NCI-H1436 treated with DMSO at 0.1 percent for 48 hours (cell line): ENCODE measurements at places on chromosomes 2 and 18.

DNA sequence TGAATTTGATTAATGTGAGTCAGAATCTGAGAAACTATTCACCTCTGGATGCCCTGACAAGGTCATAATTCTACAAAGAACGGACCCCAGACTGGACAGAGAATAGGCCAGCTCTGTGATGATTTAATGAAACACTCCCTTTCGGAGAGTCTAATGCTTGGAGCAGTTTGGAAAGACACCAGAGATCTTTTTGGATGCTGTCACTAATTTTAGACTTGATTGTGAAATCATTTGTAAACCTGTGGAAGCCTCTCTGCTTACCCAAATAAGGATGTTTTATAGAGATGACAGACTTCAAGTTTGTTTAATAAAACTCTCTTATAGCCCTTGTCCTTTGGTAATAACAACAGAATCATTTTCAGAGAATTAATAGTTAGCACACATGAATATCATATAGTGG is 83.5 kb downstream of the MYL12B start:
- DNase-seq: no peak

- DNase-seq: no peak
Measured at GRCh38 chr2:155178921-155179320, 480.4 kb downstream of the KCNJ3 start.

- DNase-seq: no peak
Measured at GRCh38 chr2:229855116-229855515, 66.7 kb downstream of the TRIP12 start.

- no peak for DNase-seq
Measured at GRCh38 chr18:63325086-63325686, 5.6 kb upstream of the BCL2 start.

DNA sequence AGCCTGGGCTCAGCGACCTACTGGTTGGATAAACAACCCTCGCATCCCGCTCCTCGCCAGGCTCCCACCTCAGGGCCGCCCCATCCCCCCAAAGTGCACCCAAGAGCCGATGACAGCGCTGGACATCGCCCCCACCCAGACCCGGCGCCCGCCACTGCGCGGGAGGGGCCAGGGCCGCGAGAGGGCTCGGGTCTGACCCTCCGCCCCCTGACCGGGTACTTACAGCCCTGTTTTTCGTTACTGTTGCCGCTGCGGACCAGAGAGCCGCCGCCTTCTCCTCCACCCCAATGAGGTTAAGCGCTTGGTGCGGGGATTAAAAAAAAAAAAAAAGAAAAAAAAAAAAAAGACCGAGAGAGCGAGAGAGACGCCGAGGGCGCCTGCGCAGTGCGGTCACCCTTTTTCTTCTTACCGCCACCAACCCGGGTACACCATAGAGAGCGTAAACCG is at the start of gene CLASP1:
TSS of gene CLASP1 (minus strand) at position 314 of the 447 bp plus-strand sequence. CDS start 43,567 bp downstream, outside the sequence.
- no peak for DNase-seq

DNA sequence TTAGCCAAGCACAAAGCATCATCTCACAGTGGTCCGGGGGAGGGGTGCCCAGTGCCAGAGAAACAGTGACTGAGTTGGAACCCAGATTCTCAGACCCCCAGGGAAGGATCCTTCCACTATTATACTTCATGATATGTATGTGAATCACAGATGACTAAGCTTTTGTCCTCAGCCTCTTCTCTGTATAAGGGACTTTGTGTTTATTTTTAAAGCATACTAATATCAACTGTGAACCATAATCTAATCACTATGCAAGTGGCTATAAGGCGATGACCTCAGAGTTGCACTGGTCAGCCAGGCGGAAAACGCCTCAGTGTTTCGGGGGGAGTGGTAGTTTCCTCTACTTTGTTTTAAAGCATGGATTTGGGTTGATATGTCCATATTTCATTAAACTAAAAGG is 160.4 kb upstream of the TMEM200C start:
- DNase-seq: no peak

- DNase-seq: no peak
Measured at GRCh38 chr2:240170883-240171282, 30.4 kb upstream of the OTOS start.

GRCh38 chr2:5060956-5061355 is 631.2 kb upstream of the SOX11 start:
- DNase-seq: no peak

DNA sequence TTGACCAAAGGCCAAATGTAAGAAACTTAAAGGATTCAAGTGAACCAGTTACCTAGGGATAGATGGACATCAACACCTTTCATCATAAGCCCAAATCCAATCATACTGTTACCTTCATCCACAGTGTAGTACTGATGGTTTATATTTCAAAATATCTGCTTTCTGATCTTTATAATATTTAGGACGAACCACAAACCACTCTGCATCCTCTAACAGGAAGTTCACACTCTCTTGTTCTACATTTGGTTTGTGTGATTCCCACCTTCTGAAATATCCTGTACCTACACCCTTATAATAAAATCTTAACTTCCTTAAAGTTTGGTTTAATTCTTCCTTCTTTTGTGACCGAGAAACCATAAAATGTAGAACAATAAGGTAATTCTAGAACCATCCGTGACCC is 535.7 kb upstream of the CHAC2 start:
- no peak for DNase-seq

DNA sequence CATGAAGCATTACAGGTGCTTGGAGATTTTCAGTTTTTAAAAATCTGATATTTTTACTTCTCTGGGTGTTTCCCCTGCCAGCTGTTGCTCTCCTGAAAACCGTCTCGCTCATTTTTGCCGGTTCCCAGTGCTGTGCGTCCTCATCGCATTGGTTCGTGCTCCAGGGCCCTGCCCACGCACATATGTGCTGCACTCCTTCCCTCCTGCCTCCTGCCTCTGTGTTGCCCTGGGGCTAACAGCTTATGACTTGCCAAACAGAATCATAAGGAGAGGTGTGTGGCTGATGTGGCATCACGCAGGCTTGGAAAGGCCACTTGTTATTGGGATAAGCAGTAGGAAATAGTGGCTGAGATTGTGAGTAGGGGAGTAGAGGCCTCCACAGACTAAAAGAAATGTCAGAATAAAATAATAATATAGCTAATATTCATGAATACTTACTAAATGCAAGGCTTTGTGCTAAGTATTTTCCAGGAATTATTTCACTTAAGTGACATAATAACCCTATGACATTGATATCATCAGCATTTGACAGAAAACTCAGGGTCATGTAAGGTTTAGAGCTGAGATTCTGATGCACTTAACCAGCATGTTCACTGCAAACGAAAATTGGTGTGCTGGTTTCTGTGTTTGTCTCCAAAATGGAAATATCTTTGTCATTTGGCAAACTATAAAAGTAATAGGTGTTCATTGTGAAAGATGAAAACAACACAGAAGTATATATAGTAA is 53.5 kb downstream of the SLC4A1AP start:
- no peak for DNase-seq

DNA sequence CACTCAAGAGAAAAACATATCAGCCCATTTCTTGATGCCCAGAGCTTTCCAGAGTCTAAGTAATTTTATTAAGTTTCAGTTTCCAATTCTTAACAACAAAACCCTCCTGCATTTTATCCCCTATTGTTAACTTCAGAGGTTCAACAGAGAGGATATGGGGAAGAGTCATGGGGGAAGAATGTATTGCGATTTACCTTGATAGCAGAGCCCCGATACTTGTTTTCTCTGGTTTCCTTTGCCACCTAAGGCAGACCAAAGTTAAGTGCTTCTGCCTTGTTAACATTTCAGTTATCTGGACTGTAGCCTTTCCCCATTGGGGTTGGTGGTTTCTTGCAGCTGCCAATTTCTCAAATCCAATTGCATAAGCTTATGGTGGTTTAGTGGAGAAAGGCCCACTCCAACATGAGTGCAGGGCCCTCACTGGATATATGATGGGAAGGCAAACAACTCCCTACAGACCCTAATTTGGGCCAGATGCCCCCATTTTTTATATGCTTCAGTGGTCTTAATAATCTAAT is 82.0 kb upstream of the ITGB6 start:
- no peak for DNase-seq

- DNase-seq: no peak
Measured at GRCh38 chr18:75728621-75729020, 301.1 kb upstream of the SMIM21 start.

DNA sequence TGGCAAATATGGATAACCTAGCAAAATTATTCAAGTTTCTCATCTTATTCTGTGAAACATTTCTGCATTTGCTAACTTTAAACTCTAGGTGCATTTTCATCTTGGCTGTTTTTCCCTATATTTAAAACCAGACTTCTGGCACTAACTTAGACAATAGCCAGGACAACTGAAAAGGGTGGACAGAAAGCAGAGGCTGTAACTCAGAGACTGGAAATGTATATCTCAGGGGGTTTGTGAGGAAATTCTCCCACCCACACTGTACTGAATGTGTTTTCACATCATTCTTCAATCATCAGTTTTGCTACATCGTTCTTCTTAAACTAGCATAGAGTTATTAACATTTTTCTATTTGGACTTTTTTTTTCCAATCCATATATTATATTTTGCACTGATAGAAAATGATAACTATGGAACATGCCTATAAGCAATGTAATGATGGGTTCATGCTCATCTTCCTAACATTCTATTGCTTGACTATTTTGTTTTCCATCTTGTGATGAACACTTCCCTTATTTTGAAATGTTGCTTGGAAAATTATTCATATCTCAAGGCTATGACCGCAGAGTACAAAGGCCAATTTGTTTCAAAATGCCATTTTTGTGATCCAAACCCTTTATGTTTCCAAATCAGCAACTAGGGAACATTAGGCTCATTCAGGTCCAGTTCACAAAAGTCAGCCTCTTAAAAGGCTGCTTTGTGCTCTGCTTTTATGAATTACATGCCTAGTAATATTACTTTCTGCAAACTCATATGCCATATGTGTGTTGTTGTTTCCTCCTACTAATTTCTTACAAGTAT is 125.8 kb upstream of the CDH19 start:
- DNase-seq: no peak

DNA sequence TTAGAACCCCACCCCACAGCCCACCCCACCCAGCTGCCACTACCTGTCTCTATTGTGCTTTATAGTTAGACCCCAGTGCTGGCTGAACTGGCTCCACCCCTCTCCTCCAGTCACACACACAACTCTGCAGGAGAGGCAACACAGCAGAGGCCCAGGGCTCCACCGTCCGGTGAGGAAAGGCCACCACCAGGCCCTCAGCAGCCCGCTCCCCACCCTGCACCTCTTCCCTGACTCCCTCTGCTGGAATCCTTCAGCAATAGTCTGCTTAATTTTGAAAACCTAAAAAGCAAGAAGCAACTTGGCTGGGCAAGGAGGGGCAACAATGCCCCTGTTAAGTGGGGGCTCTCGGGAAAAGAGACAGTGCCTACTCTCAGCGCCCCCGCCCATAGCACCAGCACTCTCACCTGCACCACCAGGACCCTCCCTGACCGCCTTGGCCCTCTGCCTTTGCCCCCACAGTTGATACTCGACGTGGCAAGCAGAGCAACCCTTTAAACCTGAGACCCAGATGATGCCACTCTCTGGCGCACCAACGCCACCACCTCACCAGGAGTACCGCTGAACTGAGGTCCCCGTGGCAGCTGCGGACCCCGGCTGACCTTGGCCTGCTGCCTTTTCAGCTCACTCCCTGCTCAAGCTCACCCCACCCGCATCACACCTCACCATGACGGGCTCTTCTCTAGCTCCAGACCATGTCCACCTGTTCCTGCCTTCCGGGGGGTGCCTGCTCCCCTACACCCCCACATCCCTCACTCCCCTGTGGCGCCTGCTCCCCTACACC is 45.7 kb downstream of the NDUFA10 start:
- DNase-seq: no peak

DNA sequence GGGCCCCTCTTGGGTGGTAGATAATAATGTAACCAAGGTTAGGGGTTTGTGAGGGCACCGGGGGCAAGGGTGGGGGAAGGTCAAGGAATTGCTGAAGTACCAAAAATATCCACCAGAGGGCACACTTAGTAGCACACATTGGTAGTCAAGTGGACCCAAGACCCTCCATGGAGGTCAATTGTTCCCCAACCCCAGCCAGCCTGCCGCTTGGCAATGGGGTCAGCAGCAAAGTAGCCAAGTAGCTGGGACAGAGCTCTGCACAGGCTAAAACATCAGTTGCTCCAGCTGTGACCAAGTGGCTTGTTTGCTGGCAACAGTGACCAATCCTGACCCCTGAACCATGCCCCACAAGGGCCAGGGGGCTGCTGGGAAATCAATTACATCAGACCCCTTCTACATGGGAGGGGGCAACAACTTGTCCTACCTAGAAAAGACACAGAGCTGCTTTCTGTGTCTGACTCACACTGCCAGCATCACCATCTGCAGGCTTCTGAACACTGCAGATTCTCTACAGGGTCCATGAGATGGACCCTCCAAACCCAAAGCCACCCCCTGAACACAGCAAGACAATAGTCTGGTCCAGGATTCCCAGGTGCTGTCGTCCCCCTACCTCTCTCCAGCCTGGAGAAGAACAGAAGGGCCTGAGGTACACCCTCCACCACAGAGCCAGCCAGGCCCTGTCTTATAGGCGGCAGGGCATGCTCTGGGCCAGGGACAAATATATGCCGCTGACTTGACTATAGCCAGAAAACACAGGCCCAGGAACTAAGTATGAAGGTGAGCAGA is 76.0 kb downstream of the EMX1 start:
- no peak for DNase-seq

DNA sequence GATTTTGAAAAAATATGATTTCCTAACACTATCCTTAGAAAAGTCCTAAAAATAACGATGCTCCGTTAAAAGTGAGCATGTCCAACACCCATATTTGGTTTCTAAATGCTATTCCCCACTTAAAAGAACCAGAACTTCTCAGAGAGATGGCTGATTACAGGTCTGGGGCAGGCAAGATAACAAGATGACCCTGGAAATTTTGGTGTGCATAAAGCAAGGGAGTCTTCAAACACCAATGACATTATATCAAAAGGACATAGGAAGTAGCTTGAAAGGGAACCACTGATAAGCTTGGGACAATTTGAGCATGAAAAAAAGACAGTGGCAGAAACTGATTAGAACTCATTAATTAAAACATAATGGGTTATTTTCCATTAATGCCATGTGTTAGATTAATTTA is 17.9 kb downstream of the STK17B start:
- no peak for DNase-seq

GRCh38 chr18:75810961-75811551 is 383.6 kb upstream of the SMIM21 start:
- no peak for DNase-seq

DNA sequence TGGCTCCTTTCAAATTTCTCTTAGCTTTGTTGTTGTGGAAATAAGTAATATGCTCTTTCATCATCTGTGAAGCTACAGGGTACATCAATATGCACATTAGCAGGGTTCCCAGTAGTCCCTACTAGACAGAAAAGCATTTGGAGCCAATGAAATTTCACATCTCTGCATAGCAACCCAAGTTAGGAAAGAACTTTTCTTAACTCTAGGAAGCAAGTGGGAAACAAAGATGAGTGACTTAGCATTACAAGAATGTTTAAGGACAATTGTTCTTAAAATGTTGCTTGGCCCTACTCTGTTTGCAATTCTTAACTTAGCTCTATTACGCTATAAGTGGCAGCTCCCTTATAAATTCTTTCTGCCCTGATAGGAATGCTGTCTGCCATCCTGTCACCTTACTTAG is 39.6 kb downstream of the ZEB2 start:
- no peak for DNase-seq
